GM12878 (cell line): ENCODE measurements at places on chromosomes 5 and 9.
A peak's percentile ranks its signal among the peaks of the same experiment; 100 is the strongest.

GRCh38 chr5:175682664-175683063 is 24.8 kb downstream of the HRH2 start:
- no peak overlapping the region for H3K4me3 ChIP-seq
- no peaks in the 10 kb centered on the region for H3K36me3 ChIP-seq
- DNase-seq: no peak
- no peak overlapping the region for H3K27ac ChIP-seq
- H3K27me3 ChIP-seq: no peaks in the 10 kb centered on the region

- no peaks in the 10 kb centered on the region for H3K36me3 ChIP-seq
- no peak overlapping the region for H3K4me3 ChIP-seq
- no peaks in the 10 kb centered on the region for H3K27me3 ChIP-seq
- no peaks in the 10 kb centered on the region for H3K4me1 ChIP-seq
These were observed 155.9 kb upstream of the CCNG1 start for GRCh38 chr5:163281512-163281911.

GRCh38 chr9:903886-904285 is 62.4 kb downstream of the DMRT1 start:
- peaks cover 13% of the 10 kb centered on the region for H3K4me1 ChIP-seq
- H3K4me3 ChIP-seq: no peak overlapping the region
- H3K36me3 ChIP-seq: no peaks in the 10 kb centered on the region
- peaks cover 9% of the 10 kb centered on the region for H3K27me3 ChIP-seq
- H3K27ac ChIP-seq: no peak overlapping the region

GRCh38 chr9:127734247-127734746 is 797 bp downstream of the TOR2A start:
- no peaks in the 10 kb centered on the region for H3K27me3 ChIP-seq
- peaks cover 6% of the 10 kb centered on the region for H3K4me1 ChIP-seq

DNA sequence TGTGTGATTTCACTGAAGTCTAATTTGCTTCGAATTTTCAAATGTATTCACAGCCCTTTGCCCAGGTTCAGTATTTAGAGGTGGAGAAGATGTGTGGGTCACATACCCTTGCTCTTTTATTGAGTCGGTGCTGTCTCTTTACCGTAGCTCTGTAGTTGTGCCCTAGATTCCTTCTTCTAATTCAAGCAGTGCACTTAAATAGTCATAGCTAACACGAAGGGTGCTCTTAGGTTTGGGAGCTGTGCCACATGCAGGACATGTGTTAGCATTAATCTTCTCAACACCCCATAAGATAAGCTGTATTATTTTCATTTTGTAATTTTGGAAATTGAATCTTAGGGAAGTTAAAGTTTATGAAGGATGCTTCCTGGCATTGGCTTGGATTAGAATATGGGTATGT is 293.3 kb downstream of the MAST4 start:
- no peak for DNase-seq
- no peak overlapping the region for H3K27ac ChIP-seq
- no peaks in the 10 kb centered on the region for H3K4me1 ChIP-seq
- H3K36me3 ChIP-seq: no peaks in the 10 kb centered on the region
- H3K4me3 ChIP-seq: no peak overlapping the region

DNA sequence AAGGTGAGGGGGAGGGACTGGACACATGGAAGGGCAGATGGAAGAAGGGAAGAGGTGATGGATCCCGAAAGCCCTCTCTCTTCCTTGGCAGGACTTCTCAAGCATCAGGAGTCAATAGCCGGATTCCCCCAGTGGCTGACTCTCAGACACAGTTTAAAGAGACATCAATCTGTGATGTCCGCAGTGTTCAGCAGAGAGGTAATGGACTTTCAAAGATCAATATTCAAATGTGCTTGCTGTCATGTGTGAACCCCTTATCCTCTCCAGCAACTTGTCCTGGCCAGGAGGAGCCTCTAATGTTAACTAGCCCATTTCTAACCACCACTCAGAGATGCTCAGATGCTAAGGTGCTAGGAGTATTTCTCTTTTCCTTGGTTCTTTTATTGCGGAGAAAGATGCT is 392.2 kb downstream of the IRX1 start:
- H3K27ac ChIP-seq: no peak overlapping the region
- no peak overlapping the region for H3K4me3 ChIP-seq
- no peaks in the 10 kb centered on the region for H3K4me1 ChIP-seq
- no peaks in the 10 kb centered on the region for H3K36me3 ChIP-seq
- no peak for DNase-seq

GRCh38 chr5:83011985-83012384 is 65.2 kb downstream of the TMEM167A start:
- DNase-seq: peak; percentile 69
- peaks cover 5% of the 10 kb centered on the region; the same call in 1 of the 2 replicates for H3K4me1 ChIP-seq
- H3K4me3 ChIP-seq: no peak overlapping the region
- H3K27ac ChIP-seq: no peak overlapping the region; the same call in 1 of the 2 replicates
- no peaks in the 10 kb centered on the region for H3K27me3 ChIP-seq

- H3K4me3 ChIP-seq: no peak overlapping the region
- no peaks in the 10 kb centered on the region for H3K4me1 ChIP-seq
- no peaks in the 10 kb centered on the region for H3K27me3 ChIP-seq
- H3K27ac ChIP-seq: no peak overlapping the region
These were observed 34.2 kb upstream of the MYOT start for GRCh38 chr5:137833463-137833862.

DNA sequence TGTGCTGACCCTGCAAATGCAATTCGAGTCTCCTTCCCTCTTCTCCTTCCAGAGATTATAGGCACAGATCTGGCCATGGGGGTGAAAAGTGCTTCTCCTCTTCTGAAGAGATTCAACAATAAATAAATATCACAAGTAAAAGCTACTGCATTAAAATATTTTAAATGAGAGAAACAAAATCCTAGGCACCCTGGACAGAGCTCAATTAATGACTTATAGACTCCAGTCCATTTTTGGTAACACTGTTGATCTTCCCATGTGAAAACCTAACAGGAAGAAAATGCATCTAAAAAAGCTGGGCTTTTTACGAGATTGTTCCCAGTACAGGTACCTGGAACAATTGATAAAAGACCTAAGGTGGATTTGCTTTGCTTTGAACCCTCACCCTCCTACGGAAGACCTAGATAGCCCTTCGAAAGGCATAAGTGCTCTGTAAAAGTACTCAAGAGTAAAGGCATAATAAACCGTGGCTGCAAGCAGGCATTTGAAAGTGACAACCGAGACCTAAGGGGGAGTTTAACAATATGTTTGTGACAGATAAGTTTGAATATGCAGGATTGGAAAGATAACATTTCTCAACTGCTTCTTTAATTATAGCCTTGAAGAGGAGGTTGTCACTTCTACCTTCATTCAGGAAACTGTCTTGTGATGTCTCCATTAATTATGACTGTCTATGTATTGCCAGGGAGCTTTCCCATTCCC is 29.4 kb upstream of the MED10 start:
- H3K27ac ChIP-seq: no peak overlapping the region
- H3K4me3 ChIP-seq: no peak overlapping the region
- no peaks in the 10 kb centered on the region for H3K36me3 ChIP-seq
- DNase-seq: no peak
- H3K27me3 ChIP-seq: no peaks in the 10 kb centered on the region; the same call in 1 of the 2 replicates

DNA sequence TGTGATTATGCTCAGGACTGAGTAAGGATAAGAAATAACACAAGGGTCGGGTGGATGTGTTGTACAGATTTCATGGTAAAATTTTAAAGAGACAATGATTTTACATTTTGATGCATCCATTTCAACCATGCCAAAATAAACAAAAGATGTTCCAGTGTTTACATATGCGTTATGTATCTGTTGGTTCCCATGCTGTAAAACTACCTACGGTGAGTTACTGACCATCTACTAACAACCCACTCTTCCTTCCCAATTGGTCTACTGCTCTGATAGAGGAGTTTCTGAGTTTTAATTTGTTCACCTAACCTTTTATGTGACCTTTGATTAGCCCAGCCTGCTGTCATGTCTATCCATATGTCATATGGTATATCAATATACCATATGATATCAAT is 1697.1 kb downstream of the MAT2B start:
- no peaks in the 10 kb centered on the region for H3K27me3 ChIP-seq
- H3K4me3 ChIP-seq: no peak overlapping the region
- no peaks in the 10 kb centered on the region for H3K4me1 ChIP-seq
- no peak overlapping the region for H3K27ac ChIP-seq
- DNase-seq: no peak

- no peaks in the 10 kb centered on the region for H3K4me1 ChIP-seq
- no peaks in the 10 kb centered on the region for H3K36me3 ChIP-seq
- no peak for DNase-seq
- no peak overlapping the region for H3K4me3 ChIP-seq
- H3K27ac ChIP-seq: no peak overlapping the region
These were observed 127.1 kb downstream of the DAB2IP start for GRCh38 chr9:121778252-121779225.

DNA sequence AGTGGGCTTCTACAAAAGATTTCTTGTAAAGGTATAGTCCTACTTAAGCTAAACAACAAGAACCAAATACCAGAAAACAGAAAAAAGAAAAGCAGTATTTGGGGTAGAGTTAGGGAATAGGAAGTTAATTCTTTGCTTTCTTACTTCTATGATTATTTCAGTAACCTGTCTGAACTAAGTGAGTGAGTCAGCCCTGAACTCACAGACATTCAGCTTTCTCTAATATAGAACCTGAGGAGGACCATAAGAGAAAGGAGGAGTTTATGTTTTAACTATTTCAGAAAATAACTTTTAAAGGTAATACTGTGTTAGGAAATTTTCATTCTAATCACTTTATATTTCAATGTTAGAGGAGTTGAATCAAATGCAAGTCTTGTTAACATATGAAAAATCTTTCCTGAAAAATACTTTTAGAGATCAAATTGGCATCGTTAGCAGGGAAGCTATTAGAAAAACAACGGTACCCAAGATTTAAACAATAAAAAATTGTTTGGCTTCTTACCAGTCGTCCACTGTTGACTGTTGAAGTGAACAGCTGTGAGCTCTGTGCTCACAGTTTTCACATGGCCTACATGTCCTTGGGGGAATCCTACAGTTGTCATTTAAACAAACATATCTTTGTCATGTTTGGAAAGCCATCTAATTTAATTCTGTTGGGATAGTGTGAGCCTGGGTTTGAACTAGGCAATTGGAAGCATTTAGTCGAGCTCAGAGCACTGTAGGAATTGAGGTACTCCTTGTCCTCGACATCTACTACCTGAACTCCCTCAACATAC is 19.9 kb upstream of the ZFAND5 start:
- H3K27me3 ChIP-seq: no peaks in the 10 kb centered on the region
- no peak overlapping the region for H3K27ac ChIP-seq
- no peaks in the 10 kb centered on the region for H3K4me1 ChIP-seq

DNA sequence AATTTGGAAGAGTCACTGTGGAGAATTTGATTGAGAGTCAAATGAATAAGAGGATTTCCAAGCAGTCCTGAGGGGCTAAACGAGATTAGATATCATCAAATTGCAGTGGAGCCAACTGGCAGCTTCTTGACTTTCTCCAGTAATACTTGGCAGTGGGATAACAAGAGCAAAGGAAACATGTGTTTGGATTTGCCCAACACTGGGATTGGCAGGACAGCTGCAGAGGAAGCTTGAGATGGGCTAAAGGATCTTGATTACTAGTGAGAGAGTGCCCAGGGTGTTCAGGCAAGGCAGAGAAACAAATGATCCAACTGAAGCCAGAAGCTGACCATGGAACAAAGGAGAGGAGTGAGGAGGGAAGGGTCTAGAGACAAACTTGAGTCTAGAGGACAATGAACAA is 356.0 kb upstream of the ISL1 start:
- H3K4me3 ChIP-seq: no peak overlapping the region
- DNase-seq: no peak
- no peak overlapping the region for H3K27ac ChIP-seq
- no peaks in the 10 kb centered on the region for H3K4me1 ChIP-seq
